ENCODE measurements at places on chromosomes 3 and 15. TPM values are rescaled to one million over a fixed set of nuclear protein-coding genes. Genes with fewer than 3 reads are reported as not detected.

DNA sequence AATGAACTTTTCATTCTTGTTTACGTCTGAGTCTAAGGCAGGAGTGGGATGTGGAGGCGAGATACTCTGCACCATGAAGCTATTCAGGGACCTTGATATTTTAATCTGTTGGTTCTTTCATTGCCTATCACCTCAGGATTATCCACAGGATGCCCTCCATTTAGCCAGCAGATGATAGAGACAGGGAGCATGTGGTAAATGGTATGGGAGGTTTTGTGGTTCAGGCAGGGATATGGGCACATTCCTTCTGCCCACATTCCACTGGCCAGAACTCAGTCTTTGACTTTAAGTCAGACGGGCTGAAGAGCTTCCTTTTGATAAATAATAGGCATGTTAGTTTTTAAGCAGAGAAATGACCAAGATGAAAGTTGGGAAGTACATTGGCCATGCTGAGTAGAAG is 548.0 kb upstream of the CCDC54 start:
- no peak for DNase-seq

- DNase-seq = no peak
Observed at GRCh38 chr15:85179700-85180099, 198.0 kb downstream of the PDE8A start.

DNA sequence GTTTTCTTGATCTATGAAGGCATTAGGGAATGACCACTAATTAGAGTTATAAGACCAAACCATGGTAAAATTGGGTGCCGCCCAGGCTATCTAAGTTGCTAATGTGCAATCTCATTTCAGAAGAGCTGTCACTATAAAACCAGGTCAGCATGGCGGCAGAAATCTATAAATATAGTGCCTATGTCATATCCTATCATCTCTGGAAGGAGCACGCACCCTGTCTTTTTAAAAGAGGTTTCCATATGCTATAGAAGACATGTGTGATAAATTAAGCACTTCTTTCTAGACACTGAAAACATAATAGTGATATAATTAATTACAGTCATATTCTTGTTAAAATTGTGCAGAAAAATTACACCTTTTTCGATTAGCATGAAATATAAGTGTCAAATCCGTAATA is 152.0 kb upstream of the MDFIC2 start:
- DNase-seq = no peak

GRCh38 chr3:32817558-32818228 is at the start of gene TRIM71:
TRIM71 (plus strand) TSS chr3:32817997; CDS start chr3:32818081, 84 bp downstream.
- no peak for DNase-seq

DNA sequence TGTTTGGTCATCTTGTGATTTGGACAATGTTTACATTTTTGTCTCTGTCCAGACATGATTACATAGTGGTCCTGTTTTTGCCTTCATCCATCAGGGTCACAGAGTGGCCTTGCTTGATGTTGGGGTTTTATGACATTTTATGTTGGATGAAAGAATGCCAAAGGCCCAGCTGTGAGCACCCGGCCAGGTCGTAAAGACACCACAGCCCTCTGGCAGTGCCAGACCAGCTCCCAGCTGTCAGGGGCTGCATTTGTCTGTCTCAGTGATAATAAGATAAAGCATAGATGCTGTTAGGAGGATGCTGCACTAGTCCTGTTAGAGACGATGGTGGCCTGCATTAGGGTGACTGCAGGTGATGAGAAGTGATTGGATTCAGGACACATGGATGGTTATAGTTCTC is 117.5 kb downstream of the FAM174B start:
- DNase-seq = no peak

The SCN11A gene
- not detected for total RNA-seq

The NDN gene
- not detected for total RNA-seq

Data from Panc1 (cell line).